NCI-H345 (cell line): ENCODE measurements at places on chromosomes 1 and 21.

DNA sequence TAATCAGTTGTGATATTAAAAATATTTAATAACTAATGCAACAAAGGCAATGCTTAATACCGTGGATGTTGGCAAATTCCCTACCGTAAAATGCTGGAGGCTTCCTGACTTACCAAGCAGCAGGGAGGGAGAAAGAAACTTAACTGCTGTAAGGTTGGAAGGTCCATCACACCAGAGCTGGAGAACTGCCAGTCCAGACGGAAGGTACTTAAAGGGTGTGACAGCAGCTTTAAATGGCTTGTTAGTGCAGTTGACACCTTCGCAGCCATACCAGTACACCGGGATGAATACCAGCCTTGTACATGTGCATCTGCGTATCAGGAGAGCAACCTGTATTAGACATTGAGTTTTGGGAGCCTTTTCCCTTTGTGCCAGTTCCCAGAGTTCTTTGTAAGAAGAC, 269.5 kb upstream of the NCAM2 start:
- DNase-seq: no peak

GRCh38 chr1:209835782-209836298, 8.1 kb downstream of the UTP25 start:
- no peak for DNase-seq

- no peak for DNase-seq
Observed at GRCh38 chr1:225555821-225556220, 97.1 kb downstream of the ENAH start.

- DNase-seq: no peak
Observed at GRCh38 chr1:211811126-211811525, 19.4 kb downstream of the LPGAT1 start.

DNA sequence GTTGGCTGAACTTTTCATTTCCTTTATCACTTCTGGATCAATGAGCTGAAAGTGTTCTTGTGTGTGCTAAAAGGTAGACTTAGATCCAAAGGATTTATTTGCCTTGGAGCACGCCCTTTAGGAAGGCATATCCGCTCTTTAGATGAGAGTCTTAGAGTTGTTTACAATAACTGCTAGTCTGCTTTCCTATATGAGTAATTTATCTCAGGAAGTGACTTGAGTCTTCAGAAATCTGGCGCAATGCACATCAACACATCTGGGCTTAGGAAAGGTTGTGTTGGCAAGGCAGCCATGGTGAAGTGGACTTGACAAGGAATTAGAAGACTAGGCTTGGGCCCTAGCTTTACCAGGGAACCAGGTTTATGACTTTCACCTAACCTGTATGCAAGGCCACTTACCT, 204.1 kb upstream of the PTGFR start:
- no peak for DNase-seq

- DNase-seq: no peak
Observed at GRCh38 chr1:94999456-95000131, 72.7 kb upstream of the CNN3 start.

- no peak for DNase-seq
Observed at GRCh38 chr1:200749090-200749489, 10.4 kb downstream of the CAMSAP2 start.

GRCh38 chr1:54398963-54399528, 7.1 kb downstream of the SSBP3 start:
- DNase-seq: no peak

DNA sequence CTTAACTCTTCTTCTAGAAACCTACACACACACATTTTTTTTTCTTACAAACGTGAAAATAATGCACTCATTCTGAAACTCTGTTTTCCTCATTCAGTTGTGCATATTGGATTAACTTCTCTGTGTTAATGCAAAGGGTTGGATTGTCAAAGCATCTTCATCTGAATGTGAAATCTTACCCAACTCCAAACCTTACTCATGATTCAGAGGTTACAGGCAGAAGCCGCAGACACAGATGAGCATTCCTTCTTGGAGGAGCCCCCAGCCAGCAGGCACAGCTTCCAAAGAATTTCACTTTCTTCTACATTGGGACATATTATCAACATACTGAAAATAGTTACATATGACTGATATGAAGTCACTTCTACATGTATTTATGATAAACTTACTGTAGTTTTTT, 15.7 kb downstream of the PATJ start:
- no peak for DNase-seq

DNA sequence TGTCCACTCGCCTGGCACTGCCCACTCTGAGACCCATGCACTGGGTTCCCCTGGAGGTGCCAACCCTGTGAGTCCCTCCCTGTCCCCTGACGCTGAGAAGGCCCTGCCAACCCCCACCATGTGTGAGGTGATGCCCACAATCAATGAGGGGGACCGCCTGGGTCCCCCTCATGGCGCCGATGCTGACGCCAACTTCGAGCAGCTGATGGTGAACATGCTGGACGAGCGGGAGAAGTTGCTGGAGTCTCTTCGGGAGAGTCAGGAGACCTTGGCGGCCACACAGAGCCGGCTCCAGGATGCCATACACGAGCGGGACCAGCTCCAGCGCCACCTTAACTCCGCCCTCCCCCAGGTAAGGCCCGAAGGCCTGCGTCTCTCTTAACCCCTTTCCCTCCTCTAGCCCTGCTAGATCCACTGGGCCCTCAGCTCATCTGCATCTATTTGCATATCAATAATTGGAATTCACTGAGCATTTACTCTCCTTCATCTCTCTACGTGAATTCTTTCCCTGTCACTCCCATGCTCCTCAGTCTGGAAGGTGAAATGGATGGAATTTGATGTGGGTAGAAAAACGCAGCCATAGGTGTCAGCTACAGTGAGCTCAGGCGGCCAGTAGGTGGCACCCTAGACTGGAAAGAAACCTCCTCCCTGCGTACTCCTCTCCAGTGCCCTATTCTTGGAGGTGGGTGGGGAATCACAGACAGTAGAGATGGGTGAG, 12.8 kb downstream of the PPFIA4 start:
- DNase-seq: peak; percentile 64

DNA sequence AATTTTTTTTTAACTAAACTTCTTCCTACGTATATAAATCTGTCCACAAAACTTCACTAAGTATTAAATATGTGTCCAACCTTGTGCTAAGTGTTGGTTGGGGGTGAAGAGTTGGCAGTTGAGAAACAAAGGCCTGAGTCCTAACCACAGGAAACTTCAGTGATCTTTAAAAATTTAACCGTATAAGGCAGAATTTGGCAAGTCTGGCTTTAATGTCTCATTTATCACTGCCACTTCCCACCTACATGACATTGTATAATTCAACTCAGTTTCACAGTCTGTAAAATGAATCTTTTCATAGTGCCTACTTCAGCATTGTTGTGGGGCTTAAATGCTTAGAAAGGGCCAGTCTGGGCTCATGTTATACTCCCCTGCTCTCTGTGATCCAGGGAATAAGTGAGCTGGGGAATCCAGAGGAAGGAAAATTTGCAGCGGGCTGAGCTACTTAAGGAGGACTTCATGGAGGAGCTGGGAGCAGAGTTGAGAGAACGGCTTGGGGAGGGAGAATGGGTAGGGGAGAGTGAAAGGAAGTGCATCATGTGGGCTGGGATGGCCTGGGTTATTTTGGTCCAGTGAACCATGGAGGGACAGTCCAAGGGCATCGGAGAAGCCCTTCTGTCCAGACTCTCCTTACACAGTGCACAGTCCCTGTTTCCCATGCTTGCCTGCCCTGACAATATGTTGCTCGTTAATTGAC, 14.5 kb downstream of the IFNAR2 start:
- no peak for DNase-seq

- no peak for DNase-seq
Observed at GRCh38 chr1:154497026-154497806, 4.8 kb upstream of the TDRD10 start.

DNA sequence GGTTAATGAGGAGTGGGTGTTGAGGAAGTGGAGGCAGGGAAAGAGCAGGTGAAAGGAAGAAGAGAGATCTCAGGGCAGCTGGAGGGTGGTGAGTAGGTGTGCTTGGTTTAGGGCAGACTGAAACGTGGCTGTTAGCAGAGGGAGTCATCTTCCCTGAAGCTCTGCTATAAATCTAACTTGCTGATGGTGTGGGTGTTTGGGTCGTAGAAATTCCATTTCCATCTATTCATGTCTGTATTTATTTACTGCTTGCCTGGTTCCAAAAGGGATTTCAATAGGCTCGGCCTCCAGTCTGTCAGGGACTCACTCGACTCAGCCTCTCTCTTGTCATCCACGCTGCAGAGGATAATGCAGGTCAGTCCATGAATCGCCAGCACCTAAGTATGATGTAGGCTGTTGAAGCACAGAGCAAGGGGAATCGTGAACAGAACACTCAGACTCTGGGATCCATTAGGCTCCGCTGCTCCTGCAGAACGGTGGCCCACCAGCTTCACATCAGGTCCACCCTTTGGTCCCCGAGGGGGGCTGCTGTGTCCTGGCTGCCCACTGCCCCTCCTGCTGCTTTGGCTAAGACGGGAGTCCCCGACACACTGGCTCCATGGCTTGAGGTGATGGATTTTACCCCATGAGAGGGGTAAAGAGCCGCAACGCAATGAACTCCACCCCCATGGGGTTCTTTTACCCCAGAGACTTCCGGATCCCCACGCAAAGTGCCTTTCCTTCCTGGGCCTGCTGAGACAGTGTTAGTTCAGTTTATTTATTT, 156.2 kb downstream of the RHOU start:
- no peak for DNase-seq

DNA sequence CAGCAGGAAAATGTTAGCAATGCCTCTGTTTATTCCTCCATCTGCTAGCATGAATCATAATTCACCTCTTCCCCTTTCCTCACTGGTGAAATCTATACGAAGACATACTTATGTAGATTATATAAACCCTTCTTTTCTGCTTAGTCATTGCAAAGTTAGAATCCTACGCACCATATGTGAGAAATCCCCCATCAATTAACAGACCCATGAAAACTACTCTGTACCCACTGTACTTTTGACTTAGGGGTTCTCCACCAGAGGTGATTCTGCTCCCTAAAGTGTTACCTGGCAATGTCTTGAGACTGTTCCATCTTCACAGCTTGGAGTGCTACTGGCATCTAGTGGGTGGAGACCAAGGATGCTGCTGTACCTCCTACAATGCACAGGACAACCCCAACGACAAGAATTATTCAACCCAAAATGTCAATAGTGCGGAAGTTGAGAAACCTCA, 49.6 kb upstream of the KCTD3 start:
- DNase-seq: no peak

- no peak for DNase-seq
Observed at GRCh38 chr1:221272940-221273339, 393.7 kb downstream of the HLX start.

GRCh38 chr1:13707164-13707563, 7.2 kb downstream of the PRDM2 start:
- no peak for DNase-seq

DNA sequence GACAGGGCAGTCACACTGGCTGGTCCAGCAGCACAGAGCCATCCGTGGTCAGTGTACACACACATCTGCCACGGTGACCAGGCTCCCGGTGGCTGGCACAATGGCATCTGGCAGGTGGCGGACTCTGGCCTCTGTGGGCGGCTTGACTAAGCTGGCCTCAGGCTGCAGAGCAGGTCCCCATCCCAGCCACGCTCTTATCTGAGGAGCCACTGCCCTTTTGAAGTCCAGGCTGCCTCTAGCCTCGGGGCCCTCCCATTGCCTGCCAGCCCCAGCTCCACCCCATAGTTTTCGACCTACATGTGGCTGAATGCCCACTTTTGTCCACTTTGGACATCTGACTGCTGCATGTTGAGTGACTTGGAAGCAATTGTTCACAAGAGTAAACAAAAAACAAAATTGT, 29.9 kb upstream of the EDN2 start:
- no peak for DNase-seq

DNA sequence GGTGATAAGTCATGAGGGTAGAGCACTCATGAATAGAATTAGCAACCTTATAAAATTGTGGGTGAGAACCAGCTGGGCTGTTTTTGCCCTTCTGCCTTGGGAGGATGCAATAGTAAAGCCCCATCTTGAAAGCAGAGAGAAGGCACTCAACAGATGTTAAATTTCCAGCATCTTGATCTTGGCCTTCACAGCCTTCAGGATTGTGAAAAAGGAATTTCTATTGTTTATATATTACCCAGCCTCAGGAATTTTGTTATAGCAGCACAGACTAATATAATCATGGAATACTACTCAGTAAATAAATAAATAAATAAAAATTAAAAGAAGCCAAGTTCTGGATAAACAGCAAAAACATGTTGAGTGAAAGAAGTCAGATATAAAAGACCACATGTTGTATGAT, 175.2 kb downstream of the KCNT2 start:
- no peak for DNase-seq

DNA sequence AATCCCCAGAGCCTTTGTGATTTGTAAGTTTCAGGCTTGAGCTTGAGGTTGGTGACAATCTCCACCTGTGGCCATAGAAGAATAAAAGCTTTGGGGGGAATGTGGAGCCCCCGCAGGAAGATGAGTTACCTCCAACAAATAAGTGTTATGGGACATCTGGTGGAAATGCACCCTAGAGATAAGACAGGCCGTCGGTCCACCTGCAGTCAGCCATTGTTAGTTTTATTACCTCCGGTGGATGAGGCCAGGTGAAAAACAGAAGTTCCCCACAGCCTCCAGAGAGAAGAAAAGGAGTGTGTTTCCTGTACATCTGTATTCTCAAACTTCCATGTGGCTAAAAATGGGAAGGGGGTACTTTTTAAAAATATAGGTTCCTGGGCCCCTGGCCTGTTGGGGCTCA, 137.4 kb downstream of the KAZN start:
- peak; percentile 34 for DNase-seq

- no peak for DNase-seq
Observed at GRCh38 chr1:36872858-36873257, 161.5 kb downstream of the GRIK3 start.

- DNase-seq: peak; percentile 10
Observed at GRCh38 chr1:42747125-42747524, 7.1 kb upstream of the CLDN19 start.

- DNase-seq: no peak
Observed at GRCh38 chr1:220011620-220012019, 34.7 kb downstream of the EPRS1 start.
